H9 (cell line): ENCODE measurements at places on chromosomes 2 and 18. TPM values are rescaled to one million over a fixed set of nuclear protein-coding genes. Genes with fewer than 3 reads are reported as not detected.

GRCh38 chr2:188512456-188512855, 220.8 kb downstream of the GULP1 start:
- no peak for DNase-seq

- no peak for DNase-seq
These were observed 30.6 kb upstream of the CEP68 start for GRCh38 chr2:65025453-65026123.

Gene KCNG2
- 0.15 TPM in 1 of 2 replicates, not detected in the other for total RNA-seq

Gene KCNE4
- total RNA-seq, result 0.20 and 0.24 TPM in 2 replicates

DNA sequence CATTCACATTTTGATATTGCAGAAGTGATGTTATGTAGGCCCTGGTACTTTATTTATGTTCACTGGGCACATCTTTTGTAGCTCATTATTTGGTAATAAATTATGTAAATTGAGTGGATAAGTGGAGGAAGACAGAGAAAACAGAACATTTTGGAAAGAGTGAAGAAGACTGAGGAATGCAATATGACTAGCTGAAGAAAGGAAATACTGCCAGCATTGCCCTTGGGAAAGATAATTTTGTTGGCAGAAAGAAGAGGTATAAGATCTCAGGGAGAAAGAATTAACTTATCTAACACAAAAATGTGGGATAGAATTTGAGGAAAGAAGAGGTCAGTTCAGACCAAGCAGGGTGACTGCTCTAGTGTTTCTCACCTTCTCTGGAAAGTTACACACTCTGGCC, 118.8 kb downstream of the TTC27 start:
- no peak for DNase-seq

- no peak for DNase-seq
These were observed 62.3 kb upstream of the YWHAQ start for GRCh38 chr2:9693196-9693491.

DNA sequence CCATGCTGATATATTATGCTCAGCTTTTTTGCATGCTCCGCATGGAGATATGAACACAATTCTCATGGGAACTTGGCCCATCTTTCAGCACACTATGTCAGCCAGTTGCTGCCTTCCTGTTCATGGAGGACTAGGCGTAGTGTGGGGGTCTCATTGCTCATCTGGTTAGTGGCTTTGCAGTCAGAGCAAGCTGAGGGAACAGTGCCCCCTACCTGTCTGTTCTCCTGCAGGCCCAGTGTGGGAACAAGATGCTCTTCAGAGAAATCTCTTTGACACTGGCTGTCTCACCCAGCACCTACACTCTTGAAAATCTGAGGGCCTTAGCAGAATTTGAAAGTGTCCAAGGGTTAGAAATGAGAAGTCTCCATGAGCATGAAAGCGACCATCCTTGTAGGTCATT, 47.1 kb downstream of the SPTBN1 start:
- DNase-seq, result peak; percentile 75

Gene MEIS1
- total RNA-seq, result 0.31 and 0.66 TPM in 2 replicates

Gene WDR75
- total RNA-seq, result 70.6 and 80.6 TPM in 2 replicates

DNA sequence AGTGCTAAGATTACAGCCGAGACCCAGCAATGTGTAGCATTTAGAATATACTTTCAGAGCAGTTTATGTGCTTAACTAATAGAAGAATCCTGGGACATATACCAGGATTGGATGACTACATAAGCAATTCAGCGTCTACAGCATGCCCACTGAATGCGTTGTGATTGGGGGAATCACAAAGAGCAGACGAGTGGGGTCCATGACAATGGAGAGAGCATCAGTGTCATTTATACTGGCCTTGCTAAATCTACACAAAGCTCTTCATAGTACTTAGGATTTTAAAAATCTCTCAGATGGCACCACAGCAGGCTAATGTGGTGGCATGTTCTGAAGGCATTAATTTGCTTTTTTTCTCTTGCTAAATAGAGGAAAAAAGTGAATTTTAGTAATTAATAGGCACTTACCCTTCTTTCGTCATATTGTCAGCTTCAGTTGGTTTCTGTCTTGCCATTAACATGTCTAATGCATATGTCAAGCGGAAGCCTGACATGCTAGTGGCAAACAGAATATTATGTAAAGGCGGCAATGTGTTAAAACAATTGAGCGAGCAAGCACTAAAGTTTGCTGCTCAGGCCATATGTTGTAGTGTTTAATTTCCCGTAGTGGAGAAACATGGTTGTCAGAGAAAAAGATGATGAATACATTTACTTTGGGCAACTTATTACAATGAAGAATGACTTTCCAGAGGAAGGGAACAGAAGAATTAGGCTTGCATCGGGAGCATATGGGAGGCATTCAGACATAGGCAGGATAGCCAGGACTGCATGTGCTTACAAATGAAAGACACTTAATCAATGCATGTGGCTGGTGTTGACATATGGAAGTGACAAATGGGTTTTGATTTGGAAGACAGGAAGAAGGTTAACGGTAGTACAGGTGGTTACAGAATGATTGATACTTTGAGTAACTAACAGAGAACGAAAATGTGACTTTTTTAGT, 145.2 kb downstream of the ICOS start:
- peak; percentile 30 for DNase-seq

Gene TUBB8B
- total RNA-seq, result 0.72 and 1.0 TPM in 2 replicates

GRCh38 chr2:236748801-236749200, 179.2 kb downstream of the ACKR3 start:
- no peak for DNase-seq

- DNase-seq, result no peak
These were observed 103.2 kb downstream of the VAPA start for GRCh38 chr18:10017043-10017442.

- no peak for DNase-seq
These were observed 201.1 kb downstream of the SPP2 start for GRCh38 chr2:234251326-234252271.

Gene SNORC
- 0.61 and 1.1 TPM in 2 replicates for total RNA-seq

DNA sequence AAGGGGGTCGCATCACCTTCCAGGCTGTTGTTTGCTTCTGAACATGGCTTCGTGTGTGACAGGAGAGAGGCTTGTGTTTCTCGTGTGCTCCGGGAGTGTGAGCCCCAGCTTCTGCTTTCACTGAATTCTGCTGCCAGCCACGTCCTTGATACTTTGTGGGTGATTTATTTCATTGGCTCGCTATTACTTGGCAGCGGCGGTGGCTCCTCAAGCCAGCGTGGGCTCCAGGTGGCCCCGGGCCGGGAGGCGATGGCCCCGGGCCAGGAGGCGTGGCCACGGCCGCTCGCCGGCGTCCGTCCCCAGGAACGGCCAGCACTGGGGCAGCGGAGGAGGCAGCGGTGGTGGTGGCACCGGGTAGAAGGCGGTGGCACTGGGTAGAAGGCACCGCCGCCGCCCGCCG, 63.1 kb downstream of the NAPG start:
- no peak for DNase-seq

Gene RUFY4
- 0.44 and 0.66 TPM in 2 replicates for total RNA-seq

- DNase-seq, result no peak
These were observed 86.6 kb downstream of the WDSUB1 start for GRCh38 chr2:159199761-159200465.

DNA sequence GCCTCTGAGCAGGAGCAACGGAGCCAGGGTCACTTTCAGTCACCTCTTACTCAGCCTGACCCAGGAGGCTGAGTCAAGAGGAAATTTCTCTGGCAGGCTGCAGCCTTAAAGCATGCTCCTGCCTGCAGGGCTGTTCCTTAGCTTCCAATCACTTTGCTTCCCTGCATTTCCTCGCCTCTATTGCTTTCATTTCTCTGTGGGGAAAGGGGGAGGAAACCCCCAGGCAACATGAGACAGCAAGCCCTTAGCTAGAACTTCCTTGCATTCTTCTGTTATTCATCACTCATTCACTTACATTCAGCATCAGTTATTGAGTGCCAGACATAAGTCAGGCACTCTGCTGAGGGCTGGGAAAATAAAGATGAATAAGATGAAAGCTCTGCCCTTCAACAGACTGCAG, 13.0 kb downstream of the XDH start:
- DNase-seq, result peak; percentile 60
